ENCODE measurements at places on chromosomes 5 and 9.

GRCh38 chr9:91341258-91341746 is 20.4 kb downstream of the AUH start:
- no peak for DNase-seq

DNA sequence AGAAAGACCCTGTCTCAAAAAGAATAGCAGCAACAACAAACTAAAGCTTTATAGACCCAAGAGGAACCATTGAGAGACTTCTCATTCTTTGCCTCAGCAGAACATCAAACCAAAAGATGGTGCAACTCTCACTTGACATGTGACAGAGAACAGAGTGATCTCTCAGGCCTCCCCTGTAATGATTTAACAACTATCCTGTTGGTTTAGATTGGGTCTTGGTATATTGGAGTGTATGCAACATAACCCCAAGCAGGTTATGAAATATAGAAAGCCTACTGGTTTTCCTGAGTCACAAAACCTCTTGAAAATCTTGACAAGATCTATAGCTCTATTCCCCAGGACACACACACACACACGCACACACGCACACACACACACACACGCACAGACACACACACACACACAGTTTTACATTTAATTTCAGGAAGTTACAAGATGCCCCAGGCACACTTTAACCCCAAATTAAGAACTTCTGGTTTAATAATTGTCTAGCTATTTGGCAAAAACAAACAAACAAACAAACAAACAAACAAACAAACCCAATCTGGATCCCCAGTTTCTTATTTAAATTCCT is 6.5 kb upstream of the FGF1 start:
- DNase-seq, result no peak

GRCh38 chr5:92678640-92679039 is 902.4 kb downstream of the NR2F1-AS1 start:
- no peak for DNase-seq

DNA sequence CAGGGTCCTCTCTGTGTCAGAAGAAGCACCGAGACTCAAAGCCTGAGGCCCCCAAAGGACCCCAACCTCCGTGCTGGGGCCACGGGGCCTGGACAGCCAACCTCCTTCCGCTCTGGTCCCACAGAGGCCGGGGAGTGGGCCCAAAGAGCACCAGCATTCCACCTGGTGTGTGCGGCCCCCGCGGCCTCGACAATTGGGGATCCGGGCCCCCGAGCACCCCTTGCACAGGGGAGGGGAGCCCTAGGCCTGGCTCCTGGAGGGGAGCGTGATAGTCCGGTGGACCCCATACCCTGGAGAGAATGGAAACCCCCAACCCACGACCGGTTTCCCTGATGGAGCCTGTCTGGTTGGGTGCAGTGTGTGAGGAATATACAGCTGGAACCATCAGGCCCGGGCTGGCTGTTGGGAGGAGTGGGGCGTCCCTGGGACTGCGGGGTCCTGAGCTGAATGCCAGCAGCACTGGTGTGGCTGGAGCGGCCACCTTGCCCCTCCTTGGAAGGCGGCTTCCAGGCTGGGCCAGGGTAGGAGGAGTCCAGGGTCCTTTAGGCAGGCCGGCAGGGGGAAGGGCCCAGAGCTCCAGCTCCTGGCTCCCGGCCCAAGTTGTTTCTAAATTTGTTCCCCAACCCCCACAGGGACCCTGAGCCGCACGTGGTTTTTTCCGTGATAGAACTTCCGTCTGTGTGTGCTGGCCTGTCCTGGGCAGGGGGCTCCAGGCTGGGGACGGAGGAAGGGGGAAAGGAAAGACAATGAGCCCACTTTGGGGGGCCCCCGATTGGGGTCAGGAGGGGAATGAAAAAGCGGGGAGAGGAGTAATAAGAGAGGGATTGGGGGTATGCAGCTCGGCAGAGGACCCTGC is 825 bp upstream of the TOR4A start:
- no peak for DNase-seq

GRCh38 chr9:37042421-37042820 is 8.4 kb upstream of the PAX5 start:
- no peak for DNase-seq

DNA sequence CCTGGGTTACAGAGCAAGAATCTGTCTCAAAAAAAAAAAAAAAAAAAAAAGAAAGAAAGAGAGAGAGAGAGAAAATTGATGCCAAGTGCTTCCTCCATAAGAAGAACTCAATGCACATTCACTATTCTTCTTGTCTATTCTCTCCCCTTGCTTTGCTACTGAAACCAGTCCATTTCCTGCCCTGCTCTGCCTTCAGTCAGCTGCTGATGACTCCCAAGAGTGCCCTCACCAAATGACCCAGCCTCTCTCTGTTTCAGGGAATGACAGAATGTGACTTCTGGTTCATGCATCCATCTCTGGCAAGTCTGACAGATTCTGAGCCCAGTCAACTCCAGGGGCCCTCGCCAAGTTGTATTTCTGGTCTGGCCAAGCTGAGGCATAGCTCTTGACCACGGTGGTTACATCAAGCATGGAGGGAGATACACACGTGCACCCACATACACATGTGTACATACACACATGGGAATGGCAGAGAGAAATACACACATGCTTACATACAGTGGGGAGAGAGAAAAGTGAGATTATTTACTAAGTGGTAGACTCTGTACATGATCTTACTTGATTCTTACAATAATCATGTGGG is 106.2 kb downstream of the NSG2 start:
- no peak for DNase-seq

- DNase-seq, result no peak
Observed at GRCh38 chr5:137144656-137145055, 354.5 kb downstream of the SPOCK1 start.

- DNase-seq, result no peak
Observed at GRCh38 chr9:133963166-133963565, 29.0 kb downstream of the VAV2 start.

DNA sequence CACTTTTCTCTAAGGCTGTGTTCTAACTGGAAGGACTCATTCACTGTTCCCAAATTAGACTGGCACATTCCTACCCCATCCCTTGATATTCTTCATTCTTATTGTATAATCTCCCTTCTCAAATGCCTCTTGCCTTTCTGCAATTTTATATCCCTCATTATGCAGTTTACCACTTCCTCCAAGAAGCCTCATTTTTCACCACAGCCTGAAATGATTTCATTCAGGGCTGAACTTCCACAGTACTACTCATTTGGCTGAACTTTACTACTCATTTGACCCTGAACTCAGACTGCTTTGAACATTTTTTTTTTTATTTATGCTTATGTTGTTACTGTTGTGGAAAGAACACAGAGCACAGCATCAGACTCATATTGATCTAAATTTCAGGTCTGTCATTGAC is 32.7 kb downstream of the GRIA1 start:
- no peak for DNase-seq

DNA sequence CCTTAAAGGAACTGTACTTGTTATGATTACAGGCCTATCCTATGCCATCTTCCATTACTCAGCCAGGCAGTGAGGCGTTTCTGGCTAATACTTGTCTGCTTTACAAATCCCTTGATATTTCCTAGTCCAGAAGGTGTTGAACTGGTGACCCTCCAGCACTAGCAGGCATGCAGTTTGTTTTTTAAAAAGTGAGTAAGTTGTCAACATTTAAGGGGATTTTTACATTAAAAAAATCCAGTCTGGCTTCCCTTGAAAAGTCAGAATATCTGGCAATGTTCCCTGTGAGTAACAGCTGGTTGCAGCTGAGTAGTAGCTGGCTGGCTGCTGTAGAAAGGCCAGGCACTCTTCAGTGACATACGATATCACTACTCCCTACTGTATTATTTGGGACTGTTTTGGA is 21.8 kb downstream of the GRIN3A start:
- no peak for DNase-seq

DNA sequence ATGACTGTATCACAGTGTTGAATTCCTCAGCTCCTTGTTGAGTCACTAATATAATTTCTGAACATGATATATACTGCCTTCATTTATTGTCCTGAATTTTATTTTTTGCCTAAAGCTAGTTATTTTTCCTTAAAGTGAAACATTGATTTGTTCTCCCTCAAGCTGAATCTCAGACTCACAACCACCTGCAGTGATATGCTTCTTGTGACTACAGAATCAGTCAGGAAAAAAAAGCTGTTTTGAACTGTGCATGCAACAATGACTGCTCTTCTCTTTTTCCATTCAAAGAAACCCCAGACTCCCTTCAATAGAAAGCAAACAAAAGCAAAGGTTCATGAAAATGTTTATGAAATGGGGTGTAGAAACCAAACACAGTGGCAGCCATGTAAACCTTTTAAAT is 470.2 kb upstream of the CHD1 start:
- no peak for DNase-seq

DNA sequence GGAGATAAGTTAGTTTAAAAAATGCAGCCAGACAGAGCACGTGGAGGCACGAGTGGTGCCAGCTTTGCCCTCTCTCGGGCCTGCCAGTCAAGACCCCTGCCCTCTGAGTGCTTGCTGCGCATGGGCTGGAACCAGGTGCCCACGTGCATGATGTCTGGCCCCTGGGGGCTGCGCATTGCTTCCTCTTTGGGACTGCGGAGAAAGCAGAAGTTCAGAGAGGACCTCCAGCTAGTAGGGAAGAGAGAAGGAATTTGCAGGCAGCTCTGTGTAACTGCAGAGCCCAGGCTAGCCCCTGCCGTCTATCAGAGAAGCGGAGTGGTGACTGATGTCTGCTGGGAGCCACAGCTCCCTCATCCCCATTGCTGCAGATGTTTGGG is 9.7 kb upstream of the RNU6ATAC start:
- no peak for DNase-seq

DNA sequence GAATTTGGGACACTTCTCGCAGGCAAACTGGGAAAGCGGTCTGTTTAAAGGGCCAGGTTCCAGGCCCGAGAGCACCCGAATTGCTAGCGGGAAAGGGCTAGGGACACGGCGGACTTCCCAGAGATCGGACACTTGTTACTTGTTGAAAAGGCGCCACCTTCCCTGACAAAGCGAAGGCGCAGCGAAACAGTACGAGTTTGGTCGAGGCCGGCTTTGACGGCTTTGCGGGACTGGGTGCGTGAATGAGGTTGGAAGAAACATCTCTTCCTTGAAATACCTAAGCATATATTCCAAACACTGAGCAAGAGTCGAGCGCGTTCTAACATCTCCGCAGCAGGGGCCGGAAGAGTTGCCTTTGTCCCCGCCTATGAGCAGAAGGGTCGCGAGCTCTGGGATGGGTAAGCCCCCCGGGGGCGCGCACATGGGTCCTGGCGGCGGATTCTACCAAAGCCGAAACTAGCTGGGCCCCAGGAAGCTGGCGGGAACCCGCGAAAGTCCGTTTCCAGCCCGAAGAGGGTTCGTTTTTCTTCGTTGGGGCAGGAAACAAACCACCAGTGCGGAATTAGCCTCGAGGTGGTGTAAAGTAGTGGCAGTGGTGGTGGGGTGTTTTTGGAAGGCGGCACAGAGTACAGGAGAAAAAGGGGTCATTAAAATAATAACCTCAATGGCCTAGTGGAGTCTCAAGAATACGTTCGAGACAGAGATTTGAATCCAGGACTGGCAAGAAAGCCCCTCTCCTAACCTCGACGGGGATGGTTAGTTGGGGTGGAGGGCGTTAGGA is 1.5 kb downstream of the GDNF start:
- no peak for DNase-seq

- DNase-seq, result no peak
Observed at GRCh38 chr9:80873861-80874260, 815.5 kb downstream of the TLE1 start.

GRCh38 chr5:102561894-102562760 is 63.3 kb upstream of the SLCO6A1 start:
- DNase-seq, result no peak

- DNase-seq, result no peak
Observed at GRCh38 chr5:78824831-78825281, 160.3 kb downstream of the ARSB start.

DNA sequence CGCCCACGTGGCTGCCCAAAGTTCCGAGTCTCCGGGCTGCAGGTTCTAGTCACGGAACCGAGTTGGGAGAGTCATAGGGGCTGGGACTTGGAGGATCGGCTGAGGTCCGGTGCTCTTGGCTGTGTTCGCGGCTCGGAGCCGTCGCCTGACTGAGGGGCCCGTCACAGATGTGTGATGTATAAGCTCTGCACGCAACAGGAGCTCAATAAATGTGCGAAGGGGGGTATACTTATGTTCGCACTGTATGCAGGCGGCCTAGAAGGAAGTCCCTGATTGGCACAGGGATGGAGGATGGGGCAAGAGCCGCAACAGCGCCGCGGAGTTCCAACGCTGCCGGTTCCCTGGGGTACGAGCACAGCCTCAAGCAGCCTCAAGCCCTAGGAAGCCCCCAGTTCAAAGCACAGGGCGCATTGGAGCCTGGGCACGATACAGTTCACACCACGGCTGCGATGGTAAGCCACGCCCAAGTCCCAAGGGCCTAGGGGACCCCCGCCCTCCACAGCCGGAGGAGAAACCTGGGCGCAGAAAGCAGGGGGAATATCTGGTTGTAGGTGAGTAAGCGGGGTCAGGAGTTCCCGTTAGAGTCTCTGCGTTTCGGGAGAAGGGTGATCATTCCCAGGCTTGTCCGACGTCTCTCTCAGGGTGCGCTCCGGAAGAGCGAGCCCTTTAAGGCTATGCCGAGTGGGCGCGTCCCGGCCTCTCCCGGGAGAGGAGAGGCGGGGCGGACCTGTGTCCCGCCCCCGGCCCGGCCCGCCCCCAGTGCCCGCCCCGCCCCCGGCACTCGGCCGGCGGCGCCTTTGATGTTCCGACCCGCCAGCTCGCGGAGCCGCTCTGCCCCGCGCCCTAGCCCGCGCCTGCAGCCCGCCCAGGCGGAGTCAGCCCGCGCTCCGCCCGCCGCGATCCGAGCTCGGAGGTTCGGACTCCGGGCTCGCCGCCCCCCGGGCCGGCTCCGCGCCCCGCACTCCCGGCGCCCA is at the start of gene TCF7:
Gene TCF7, plus strand, starts transcription at position 780 of the 974 bp plus-strand sequence. CDS start 226 bp downstream, outside the sequence.
- peak; percentile 64 for DNase-seq

DNA sequence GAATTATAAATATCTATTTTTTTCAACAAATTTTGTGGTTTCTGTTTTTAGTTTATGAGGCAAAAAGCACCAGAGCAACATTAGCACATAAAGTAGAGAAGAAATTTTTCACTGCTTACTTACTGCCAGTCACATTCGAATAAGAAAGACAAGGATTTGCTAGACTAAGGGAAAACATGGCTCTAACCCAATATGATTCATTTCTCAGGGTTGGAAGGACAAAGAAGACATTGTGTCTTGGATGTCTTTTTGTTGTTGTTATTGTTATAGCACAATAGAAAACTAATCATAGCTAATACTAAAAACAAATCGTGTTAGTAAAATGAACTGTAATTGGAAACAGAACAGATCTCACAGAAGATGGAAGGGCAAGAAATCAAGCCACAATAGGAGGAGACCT is 90.9 kb upstream of the SLCO6A1 start:
- no peak for DNase-seq

GRCh38 chr9:97591535-97591934 is 41.6 kb downstream of the TSTD2 start:
- no peak for DNase-seq
